CD4-positive, alpha-beta T cell (primary cell): ENCODE measurements at places on chromosomes 12 and 14. TPM values are rescaled to one million over a fixed set of nuclear protein-coding genes. Genes with fewer than 3 reads are reported as not detected.
A peak's percentile ranks its signal among the peaks of the same experiment; 100 is the strongest.

DNA sequence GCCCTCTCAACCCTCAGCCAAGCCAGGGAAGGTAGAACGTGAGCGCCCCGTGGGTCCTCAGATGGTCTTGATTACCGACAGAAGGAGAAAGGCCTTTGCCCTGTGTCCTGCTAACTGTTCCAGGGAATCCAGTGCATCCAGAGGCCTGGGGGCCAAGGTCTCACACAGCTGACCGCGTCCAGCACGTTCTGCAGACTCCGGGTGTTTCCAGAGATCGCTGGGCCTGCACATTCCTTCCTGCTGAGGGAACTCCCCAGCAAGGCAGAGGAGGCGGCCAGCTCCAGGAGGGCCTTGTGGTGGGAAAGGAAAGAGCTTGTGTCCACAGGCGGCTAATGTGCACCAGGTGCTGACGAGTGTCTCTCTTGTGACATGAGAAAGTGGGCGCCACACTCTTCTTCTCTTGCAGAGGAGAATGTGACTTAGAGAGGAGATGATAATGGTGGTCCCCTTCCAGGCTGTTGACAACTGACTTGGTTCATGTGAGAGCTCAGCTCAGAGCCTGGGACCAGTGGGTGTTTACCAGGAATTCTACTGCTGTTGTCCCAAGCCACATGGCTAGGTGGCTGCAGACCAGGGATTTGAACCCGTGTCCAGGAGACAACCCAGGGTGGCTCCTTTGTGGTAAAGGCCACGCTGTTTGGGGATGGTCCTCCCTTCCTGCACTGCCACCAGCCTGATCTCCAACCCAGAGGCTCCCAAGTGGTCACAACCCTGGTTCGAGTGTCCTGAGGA, 46.8 kb upstream of the DLK1 start:
- H3K4me1 ChIP-seq: peaks cover 5% of the 10 kb centered on the region
- DNase-seq: no peak
- H3K36me3 ChIP-seq: no peaks in the 10 kb centered on the region

Gene CAPZA3
- not detected for total RNA-seq

- DNase-seq: no peak
- no peaks in the 10 kb centered on the region for H3K27me3 ChIP-seq
- no peak overlapping the region for H3K27ac ChIP-seq
- peaks cover 10% of the 10 kb centered on the region for H3K4me1 ChIP-seq
Observed at GRCh38 chr12:64461634-64462414, 9.9 kb downstream of the TBK1 start.

GRCh38 chr14:100681111-100681510, 45.6 kb upstream of the DLK1 start:
- no peaks in the 10 kb centered on the region for H3K36me3 ChIP-seq
- DNase-seq: no peak
- no peak overlapping the region for H3K4me3 ChIP-seq
- H3K27ac ChIP-seq: no peak overlapping the region
- H3K27me3 ChIP-seq: peaks cover 4% of the 10 kb centered on the region

Gene PLEKHG3
- total RNA-seq: 12.1 TPM

DNA sequence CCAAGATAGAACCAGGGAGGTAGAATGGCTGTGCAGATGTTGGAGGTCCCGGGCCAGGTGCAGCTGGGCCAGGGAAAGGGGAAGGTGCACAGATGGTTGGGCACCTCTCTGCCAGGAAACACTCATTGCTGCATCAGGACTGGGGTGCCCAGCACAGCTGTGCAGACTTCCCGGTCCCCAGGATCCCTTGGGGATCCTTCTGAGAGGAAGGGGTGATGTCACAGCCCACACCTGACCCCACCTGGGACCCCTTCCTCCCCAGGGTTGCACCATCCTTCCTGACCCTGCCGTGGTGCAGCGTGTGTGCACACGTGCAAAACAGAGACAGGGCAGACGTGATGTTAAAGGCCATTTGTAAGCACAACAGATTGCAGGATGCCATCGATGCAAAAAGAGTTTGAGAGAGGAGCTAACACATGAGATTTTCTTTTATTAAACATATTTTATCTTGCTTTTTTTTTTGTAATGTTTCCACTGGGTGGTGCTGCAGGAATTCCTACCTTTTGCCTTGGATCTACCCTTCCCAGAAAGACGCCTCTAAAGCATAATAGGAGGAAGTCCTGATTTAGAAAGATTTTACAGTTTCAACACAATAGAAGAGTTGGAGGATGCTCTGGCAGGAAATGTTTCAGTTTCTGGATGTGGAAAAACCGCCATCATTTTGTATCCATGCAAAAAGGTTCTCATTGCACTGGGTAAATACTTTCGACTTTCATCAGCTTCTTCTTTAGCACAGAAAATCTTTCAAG, 14.8 kb downstream of the ELK3 start:
- peaks cover 87% of the 10 kb centered on the region for H3K4me1 ChIP-seq
- no peak for DNase-seq
- peak overlapping the region; percentile 46 for H3K27ac ChIP-seq
- no peaks in the 10 kb centered on the region for H3K27me3 ChIP-seq
- peak overlapping the region; percentile 3 for H3K4me3 ChIP-seq
- peaks cover 3% of the 10 kb centered on the region for H3K36me3 ChIP-seq

DNA sequence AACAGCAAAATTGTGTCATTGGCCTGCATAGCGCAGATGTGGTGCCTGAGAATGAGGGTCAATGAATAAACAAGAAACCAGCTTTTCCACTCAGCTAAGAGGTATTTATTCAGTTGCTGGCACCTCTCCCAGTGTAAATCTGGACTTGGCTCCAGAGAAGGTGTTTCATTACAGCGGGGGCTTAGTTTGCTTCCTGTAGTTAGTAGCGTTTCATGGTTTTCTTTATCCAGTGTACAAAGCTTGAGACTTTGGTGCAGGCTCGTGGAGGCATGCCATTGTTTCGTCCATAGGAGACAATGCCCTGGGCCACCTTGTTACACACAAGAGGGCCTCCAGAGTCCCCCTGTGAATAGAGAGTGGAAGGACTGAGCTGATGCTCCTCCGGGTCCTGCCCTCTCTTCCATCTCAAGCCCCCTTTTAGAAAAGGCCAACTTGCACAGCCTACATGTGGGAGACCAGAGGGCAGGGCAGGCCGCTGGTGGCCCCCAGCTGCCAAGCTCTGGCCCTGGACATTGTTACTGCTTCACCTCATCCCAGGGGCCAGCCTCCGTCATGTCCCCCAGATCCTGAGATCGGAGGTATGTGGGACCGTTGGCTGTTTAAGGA, 3.0 kb downstream of the GZMB start:
- H3K36me3 ChIP-seq: no peaks in the 10 kb centered on the region
- peaks cover 2% of the 10 kb centered on the region for H3K27me3 ChIP-seq
- no peak for DNase-seq
- no peak overlapping the region for H3K4me3 ChIP-seq
- H3K4me1 ChIP-seq: no peaks in the 10 kb centered on the region
- no peak overlapping the region for H3K27ac ChIP-seq

- H3K4me3 ChIP-seq: peak overlapping the region; percentile 50
- peak; percentile 26 for DNase-seq
- H3K27ac ChIP-seq: peak overlapping the region; percentile 57
- no peaks in the 10 kb centered on the region for H3K27me3 ChIP-seq
- peaks cover 24% of the 10 kb centered on the region for H3K4me1 ChIP-seq
Observed at GRCh38 chr14:89429199-89430181, 12.5 kb upstream of the FOXN3 start.

- no peaks in the 10 kb centered on the region for H3K36me3 ChIP-seq
- peaks cover 35% of the 10 kb centered on the region for H3K4me1 ChIP-seq
- DNase-seq: no peak
- H3K27me3 ChIP-seq: no peaks in the 10 kb centered on the region
- peak overlapping the region; percentile 27 for H3K4me3 ChIP-seq
Observed at GRCh38 chr14:89364316-89364715, 52.7 kb downstream of the FOXN3 start.

Gene PLEKHD1
- total RNA-seq: 0.47 TPM

DNA sequence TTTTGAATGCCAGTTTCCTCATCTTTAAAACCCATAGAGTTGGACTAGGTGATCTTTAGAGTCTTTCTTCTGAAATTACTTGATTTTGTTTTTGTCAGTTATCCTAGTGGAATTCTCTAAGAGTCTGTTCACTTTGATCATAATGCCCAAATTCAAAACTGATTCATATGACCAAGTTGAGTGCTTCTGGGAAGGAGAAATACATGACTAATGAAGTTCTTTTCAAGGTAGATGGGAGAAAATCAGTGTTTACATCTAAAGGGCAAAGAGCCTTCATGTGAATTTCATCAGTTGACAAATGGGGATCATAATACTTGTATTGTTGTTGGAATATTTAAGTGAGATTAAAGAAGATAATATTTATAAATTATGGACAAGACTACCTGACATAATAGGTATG, 53.2 kb downstream of the ERC1 start:
- H3K4me3 ChIP-seq: no peak overlapping the region
- no peaks in the 10 kb centered on the region for H3K27me3 ChIP-seq
- no peak overlapping the region for H3K27ac ChIP-seq
- DNase-seq: no peak
- H3K4me1 ChIP-seq: no peaks in the 10 kb centered on the region
- no peaks in the 10 kb centered on the region for H3K36me3 ChIP-seq

GRCh38 chr12:32031109-32031508, 71.9 kb downstream of the RESF1 start:
- H3K27me3 ChIP-seq: no peaks in the 10 kb centered on the region
- no peak overlapping the region for H3K27ac ChIP-seq
- no peak for DNase-seq
- no peak overlapping the region for H3K4me3 ChIP-seq

DNA sequence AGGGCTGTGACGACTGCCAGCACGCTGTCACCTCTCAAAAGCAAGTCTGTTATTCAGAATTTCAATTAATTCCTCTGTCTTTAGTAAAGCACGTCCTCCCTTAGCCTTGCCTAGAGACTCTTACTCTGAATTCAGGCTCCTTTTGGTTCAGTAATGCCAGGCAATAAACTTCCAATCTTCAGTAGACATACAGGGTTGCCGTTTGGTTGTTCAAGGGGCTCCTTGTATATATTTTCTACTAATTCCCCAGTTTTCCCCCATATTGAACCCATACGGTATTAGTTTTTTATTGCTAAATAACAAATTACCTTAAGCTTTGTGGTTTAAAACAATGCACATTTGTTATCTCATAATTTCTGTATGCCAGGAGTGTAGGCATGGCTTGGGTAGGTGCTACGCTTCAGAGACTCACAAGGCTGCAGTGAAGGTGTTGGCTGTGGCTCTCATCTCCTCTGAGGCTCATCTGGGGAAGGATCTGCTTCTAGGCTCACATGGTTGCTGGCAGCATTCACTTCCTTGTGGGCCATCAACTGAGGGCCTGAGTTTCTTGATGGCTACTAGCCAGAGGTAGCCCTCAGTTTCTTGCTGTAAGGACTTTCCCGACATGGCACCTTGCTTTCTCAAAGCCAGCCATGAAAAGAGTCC, 7.3 kb upstream of the CLECL1 start:
- H3K36me3 ChIP-seq: no peaks in the 10 kb centered on the region
- peak; percentile 58 for DNase-seq
- peak overlapping the region; percentile 38 for H3K27ac ChIP-seq

- H3K36me3 ChIP-seq: no peaks in the 10 kb centered on the region
- no peaks in the 10 kb centered on the region for H3K27me3 ChIP-seq
- no peak overlapping the region for H3K4me3 ChIP-seq
- H3K4me1 ChIP-seq: peaks cover 16% of the 10 kb centered on the region
- no peak overlapping the region for H3K27ac ChIP-seq
Observed at GRCh38 chr12:47734725-47735480, 9.6 kb upstream of the ENDOU start.

Gene CBLN3
- 1.6 TPM for total RNA-seq

Gene BIN2
- 138 TPM for total RNA-seq

GRCh38 chr12:64124511-64125197, 97.4 kb downstream of the KICS2 start:
- no peak overlapping the region for H3K27ac ChIP-seq
- no peaks in the 10 kb centered on the region for H3K4me1 ChIP-seq

GRCh38 chr14:33539918-33540357, 410.9 kb downstream of the EGLN3 start:
- H3K36me3 ChIP-seq: no peaks in the 10 kb centered on the region
- H3K4me3 ChIP-seq: no peak overlapping the region
- no peak overlapping the region for H3K27ac ChIP-seq

Gene VDR
- 0.93 TPM for total RNA-seq

DNA sequence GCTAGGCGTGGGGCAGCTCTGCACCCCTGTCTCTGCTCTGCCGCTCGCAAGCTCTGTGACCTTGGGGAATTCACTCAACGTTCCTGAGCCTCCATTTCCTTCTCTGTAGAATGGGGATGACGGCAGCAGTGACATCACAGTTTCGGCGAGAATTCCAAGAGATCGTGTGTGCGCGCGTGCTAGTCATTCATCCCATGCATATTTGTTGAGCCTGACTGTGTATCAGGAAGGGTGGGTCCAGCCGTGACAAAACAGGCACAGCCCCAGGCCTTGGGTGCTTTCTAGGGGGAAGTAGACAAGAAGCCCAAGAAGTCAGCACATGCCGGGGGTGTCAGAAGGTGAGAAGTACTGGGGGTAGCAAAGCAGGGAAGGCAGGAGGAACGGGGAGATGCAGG, 145.6 kb upstream of the NCOR2 start:
- peaks cover 20% of the 10 kb centered on the region for H3K4me1 ChIP-seq
- H3K27ac ChIP-seq: peak overlapping the region; percentile 76
- H3K36me3 ChIP-seq: no peaks in the 10 kb centered on the region
- peak overlapping the region; percentile 51 for H3K4me3 ChIP-seq
- peak; percentile 80 for DNase-seq
- no peaks in the 10 kb centered on the region for H3K27me3 ChIP-seq

DNA sequence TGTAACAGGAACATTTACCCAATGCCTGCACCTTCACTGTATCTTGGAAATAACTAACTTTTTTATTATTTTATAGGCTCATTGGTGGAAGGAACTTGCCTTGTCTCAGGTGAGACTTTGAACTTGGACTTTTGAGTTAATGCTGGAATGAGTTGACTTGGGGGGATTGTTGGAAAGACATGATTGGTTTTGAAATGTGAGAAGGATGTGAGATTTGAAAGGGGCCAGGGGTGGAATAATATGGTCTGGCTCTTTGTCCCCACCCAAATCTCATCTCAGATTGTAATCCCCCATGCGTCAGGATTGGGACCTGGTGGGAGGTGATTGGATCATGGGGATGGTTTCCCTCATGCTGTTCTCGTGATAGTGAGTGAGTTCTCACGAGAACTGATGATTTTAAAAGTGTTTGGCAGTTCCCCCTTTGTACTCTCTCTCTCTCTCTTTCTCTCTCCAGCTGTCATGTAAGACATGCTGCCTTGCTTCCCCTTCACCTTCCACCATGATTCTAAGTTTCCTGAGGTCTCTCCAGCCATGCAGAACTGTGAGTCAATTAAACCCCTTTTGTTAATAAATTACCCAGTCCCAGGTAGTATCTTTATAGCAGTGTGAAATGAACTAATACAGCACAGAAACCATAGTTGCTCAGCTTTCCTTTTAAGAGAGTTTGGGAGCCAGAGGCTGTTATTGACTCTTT, 244.1 kb downstream of the BTG1 start:
- H3K36me3 ChIP-seq: no peaks in the 10 kb centered on the region
- no peaks in the 10 kb centered on the region for H3K4me1 ChIP-seq
- no peak overlapping the region for H3K4me3 ChIP-seq
- no peak overlapping the region for H3K27ac ChIP-seq
- H3K27me3 ChIP-seq: no peaks in the 10 kb centered on the region
